ENCODE measurements at places on chromosomes 4 and X.

- DNase-seq, result no peak
These were observed 21.9 kb downstream of the CNOT6L start for GRCh38 chr4:77797239-77797638.

DNA sequence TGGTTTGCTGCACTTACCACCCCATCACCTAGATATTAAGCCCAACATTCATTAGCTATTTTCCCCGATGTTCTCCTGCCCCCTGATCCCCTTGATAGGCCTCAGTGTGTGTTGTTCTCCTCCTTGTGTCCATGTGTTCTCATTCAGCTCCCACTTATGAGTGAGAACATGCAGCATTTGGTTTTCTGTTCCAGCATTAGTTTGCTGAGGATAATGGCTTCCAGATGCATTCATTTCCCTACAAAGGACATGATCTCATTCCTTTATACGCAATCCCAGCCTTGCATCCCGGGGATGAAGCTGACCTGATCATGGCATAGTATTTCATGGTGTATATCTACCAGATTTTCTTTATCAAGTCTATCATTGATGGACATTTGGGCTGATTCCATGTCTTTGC lies 99.0 kb upstream of the DCAF12L2 start:
- no peak for DNase-seq

DNA sequence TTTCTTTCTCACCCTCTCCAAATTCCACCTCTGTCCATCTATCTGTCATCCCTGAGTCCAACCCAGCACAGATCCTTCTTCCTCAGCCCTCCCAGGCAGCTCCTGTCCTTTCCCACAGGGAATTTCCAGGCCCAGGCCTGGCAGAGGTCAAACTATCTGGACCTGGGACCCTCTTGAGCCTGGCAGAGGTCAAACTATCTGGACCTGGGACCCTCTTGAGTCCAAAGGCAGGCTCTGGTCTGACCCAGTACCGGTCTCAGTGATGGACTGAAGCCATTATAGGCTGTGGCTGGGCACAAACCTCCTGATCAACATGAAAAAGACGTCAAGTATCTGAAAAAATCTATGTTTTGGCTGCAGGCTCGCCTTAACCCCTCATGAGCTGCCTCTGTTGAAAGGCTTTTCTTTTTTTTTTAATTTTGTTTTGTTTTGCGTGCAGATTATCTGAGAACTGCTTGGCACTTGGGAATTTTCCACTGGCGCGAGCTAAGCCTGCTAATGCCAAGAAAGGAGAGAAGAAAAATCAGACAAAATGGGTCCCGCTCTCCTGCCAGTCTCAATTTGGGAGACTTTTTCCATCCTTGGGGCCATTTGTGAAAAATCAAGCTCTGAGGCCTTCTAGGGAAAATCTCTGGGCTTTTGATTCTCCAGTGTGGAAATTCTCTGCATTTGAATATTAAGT lies 31.2 kb downstream of the MSX1 start:
- no peak for DNase-seq

GRCh38 chr4:142130666-142131065 lies 494.3 kb downstream of the IL15 start:
- no peak for DNase-seq

DNA sequence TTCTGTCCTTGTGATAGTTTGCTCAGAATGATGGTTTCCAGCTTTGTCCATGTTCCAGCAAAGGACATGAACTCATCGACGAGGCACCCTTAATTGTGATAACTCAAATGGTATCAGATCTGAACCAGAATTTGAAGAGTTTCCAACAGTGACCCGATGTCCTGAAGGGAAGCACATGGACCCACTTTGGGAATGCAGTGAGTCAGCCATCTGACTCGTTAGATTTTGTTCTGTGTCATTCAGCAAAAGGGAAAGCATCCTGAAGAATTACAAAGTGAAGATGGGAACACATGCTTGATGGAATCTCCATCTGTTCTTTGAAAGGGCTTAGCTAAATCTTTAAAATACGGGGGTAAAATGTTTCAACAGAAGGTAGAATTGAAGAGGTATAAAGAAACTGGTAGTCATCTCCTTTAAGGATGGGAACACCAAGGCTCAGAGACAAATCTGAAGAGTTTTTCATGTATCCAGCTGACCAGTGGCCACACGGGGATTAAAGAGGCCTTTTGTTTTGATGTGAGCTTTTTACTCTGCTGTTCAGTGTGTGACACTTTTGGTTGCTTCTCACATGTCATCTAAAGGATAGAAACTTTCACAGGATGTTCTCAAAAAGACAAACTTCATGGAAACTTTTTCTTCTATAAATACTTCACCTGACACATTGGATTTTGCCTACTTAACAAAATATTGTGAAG lies 393.8 kb downstream of the INPP4B start:
- DNase-seq, result no peak

- no peak for DNase-seq
These were observed 39.9 kb upstream of the CYP4V2 start for GRCh38 chr4:186151499-186151898.

DNA sequence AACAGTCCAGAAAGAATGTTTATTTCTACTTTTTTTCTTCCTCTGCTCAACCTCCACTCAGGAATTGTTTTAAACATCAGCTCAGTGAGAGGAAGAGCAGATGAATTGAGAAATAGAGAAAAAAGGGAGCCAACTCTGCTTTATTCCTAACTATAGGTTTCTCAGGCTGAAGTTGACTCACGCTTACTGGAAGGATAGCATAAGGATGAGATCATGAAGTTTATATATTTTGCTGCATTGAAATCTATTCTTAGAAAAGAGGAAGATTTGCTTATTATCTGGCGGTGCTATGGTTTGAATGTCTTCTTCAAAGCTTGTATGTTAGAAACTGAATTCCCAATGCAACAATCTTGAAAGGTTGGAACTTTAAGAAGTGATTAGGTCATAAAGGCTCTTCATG lies 1673.4 kb upstream of the PCDH7 start:
- DNase-seq, result no peak

GRCh38 chr4:15451181-15451865 lies 18.4 kb upstream of the CC2D2A start:
- DNase-seq, result no peak

DNA sequence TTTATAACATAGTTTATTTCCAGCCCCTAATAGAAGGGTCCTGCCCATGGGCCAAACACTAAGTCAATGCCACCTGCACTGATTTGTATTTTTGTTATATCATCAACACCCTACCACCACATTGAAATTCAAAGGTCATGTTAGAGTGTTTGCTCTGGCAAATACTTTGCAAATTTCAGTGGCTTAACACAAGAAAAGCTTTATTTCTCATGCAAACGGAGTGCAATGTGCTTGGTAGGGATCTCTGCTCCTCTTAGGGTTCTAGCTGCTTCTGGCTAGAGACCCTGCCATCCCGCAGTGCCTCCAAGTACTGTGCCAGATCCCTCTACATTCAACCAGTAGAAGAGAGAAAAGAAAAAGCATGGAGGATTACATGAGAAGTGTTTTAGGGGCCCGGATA lies 230.8 kb upstream of the TET2 start:
- no peak for DNase-seq

All from vagina (tissue), 2 donors.